Neural cell (in vitro differentiated cells): ENCODE measurements at places on chromosomes 3 and 15. TPM values are rescaled to one million over a fixed set of nuclear protein-coding genes. Genes with fewer than 3 reads are reported as not detected.

Gene CCNB2
- polyA plus RNA-seq = 4.4 and 6.4 TPM in 2 replicates

Gene ATP13A5
- 0.28 TPM in 1 of 2 replicates, not detected in the other for polyA plus RNA-seq

Gene CHRNA3
- 2.4 TPM in 2 replicates for polyA plus RNA-seq

Gene CYP8B1
- polyA plus RNA-seq = not detected in 2 replicates

Gene CD200
- polyA plus RNA-seq = 174 and 178 TPM in 2 replicates

Gene CHCHD6
- polyA plus RNA-seq = 102 and 105 TPM in 2 replicates

Gene LMAN1L
- polyA plus RNA-seq = 0.18 TPM in 1 of 2 replicates, not detected in the other

Gene ROPN1
- not detected in 2 replicates for polyA plus RNA-seq

Gene CLSTN2
- 10.7 and 12.3 TPM in 2 replicates for polyA plus RNA-seq

Gene SUSD5
- polyA plus RNA-seq = 0.70 and 0.74 TPM in 2 replicates

Gene A4GNT
- not detected in 2 replicates for polyA plus RNA-seq

Gene PPP1R14D
- not detected in 2 replicates for polyA plus RNA-seq

Gene USP19
- 58.5 and 62.0 TPM in 2 replicates for polyA plus RNA-seq

Gene CPOX
- polyA plus RNA-seq = 32.0 and 37.4 TPM in 2 replicates

Gene CLDN18
- polyA plus RNA-seq = not detected in 2 replicates

Gene PP2D1
- polyA plus RNA-seq = not detected in 2 replicates

Gene MCF2L2
- polyA plus RNA-seq = 9.3 and 10.0 TPM in 2 replicates

Gene GPR176
- polyA plus RNA-seq = 8.3 and 9.8 TPM in 2 replicates

Gene MYH15
- polyA plus RNA-seq = 0.71 and 0.82 TPM in 2 replicates

Gene CNTN3
- 24.0 and 31.8 TPM in 2 replicates for polyA plus RNA-seq

Gene FURIN
- polyA plus RNA-seq = 2.9 and 4.3 TPM in 2 replicates

Gene SV2B
- polyA plus RNA-seq = 0.38 and 0.68 TPM in 2 replicates

Gene MED12L
- 28.5 and 35.5 TPM in 2 replicates for polyA plus RNA-seq

Gene NBEAL2
- polyA plus RNA-seq = 3.0 and 3.3 TPM in 2 replicates

Gene FANCD2OS
- not detected in 2 replicates for polyA plus RNA-seq

Gene P2RY14
- polyA plus RNA-seq = not detected in 2 replicates

Gene KNSTRN
- polyA plus RNA-seq = 34.6 and 38.3 TPM in 2 replicates

Gene TMC3
- polyA plus RNA-seq = not detected in 2 replicates

Gene SLC28A1
- not detected in 2 replicates for polyA plus RNA-seq

Gene SCG5
- polyA plus RNA-seq = 112 and 116 TPM in 2 replicates

Gene THRB
- 1.7 TPM in 1 of 2 replicates, not detected in the other for polyA plus RNA-seq

Gene POPDC2
- 3.4 and 10.3 TPM in 2 replicates for polyA plus RNA-seq

Gene AGBL1
- 0.12 TPM in 1 of 2 replicates, not detected in the other for polyA plus RNA-seq

Gene BTD
- 4.6 TPM in 2 replicates for polyA plus RNA-seq

Gene CMTM8
- polyA plus RNA-seq = not detected in 2 replicates

Gene NRROS
- not detected in 2 replicates for polyA plus RNA-seq

Gene APH1B
- polyA plus RNA-seq = 13.2 and 14.6 TPM in 2 replicates

Gene CIDEC
- not detected in 2 replicates for polyA plus RNA-seq

Gene GOLGA6A
- polyA plus RNA-seq = 0.50 TPM in 2 replicates

Gene SPATA12
- polyA plus RNA-seq = not detected in 2 replicates

Gene LRRC31
- not detected in 2 replicates for polyA plus RNA-seq

Gene CGGBP1
- polyA plus RNA-seq = 120 and 139 TPM in 2 replicates

Gene TMEM212
- polyA plus RNA-seq = not detected in 2 replicates

Gene CSTA
- not detected in 2 replicates for polyA plus RNA-seq

Gene TMEM207
- 0.27 TPM in 1 of 2 replicates, not detected in the other for polyA plus RNA-seq

Gene SAXO2
- polyA plus RNA-seq = 4.0 and 8.6 TPM in 2 replicates

Gene MUC4
- polyA plus RNA-seq = not detected in 2 replicates

Gene QARS1
- 174 and 212 TPM in 2 replicates for polyA plus RNA-seq

Gene CLDN11
- polyA plus RNA-seq = 0.98 TPM in 1 of 2 replicates, not detected in the other

Gene SPTBN5
- 0.01 and 0.04 TPM in 2 replicates for polyA plus RNA-seq

Gene ARL8B
- 94.5 and 103 TPM in 2 replicates for polyA plus RNA-seq
